NCI-H526 (cell line): ENCODE measurements at places on chromosomes 3 and 15.

DNA sequence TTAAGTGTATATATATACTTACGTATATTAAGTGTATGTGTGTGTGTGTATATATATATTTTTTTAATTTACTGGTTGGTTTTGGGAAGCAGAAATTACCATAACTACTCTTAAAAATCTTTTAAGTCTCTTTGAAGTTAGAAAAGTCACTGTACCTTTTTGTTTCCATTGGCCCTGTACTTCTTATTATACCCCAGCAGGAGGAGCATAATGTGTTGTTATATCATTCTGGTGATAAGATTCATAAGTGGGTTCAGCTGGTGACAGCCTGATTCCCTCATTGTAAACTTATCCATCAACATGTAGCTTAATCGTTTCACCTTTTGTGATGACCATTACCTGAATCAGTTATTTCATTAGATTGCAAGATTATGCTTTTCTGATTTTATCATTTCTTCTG is 30.8 kb downstream of the MLH1 start:
- no peak for DNase-seq

DNA sequence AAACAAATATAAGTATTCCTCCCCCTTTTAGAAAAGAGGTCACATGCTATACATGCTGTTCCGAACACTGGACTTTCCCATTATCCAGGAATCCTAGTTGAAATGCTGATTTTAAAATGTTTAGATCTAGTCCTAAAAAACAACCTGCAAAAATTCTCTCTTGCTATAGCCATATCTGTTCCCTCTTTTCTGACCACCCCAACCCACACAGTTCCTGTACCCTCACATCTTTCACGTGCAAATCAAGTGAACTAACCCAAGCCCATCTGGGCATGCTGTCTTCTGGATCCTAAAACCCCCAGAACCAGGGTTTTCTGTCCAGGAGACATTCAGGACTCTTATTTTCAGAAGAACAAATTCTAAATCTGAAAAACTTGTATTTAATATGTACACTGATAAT is 67.4 kb downstream of the RAD18 start:
- no peak for DNase-seq

DNA sequence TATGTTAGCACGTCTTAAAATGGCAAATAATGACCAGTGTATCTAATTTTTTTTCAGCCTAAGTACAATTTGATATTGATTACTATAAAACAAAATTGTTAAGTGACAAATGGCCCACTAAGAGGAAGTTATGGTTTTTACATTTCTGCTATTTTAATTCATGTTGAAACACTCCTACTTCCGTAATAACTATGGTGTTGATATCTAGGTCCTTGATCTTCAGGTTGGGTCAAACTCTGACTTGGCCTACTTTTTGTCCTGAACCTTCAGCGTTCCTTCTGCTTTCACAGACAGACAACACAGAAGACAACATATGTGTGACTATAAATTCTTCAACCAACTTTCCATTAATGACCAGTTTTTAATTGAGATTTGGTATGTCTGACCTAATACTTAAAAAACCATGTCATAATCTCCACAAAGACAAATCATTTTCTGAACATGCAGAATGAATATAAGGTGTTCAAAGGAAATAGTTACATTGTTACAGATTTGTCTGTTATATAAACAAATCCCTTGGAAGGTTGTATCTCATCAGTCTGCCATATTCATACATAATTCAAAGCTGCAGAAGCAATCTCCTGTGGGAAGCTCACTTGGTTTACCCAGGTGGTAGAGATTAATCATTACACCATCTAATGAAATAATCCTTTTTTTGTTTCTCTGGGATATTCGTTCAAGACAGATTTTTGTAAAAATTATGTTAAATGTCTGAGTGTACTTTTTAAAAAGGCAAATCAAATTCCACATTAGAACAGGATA is 92.1 kb upstream of the TSPAN3 start:
- DNase-seq = no peak

DNA sequence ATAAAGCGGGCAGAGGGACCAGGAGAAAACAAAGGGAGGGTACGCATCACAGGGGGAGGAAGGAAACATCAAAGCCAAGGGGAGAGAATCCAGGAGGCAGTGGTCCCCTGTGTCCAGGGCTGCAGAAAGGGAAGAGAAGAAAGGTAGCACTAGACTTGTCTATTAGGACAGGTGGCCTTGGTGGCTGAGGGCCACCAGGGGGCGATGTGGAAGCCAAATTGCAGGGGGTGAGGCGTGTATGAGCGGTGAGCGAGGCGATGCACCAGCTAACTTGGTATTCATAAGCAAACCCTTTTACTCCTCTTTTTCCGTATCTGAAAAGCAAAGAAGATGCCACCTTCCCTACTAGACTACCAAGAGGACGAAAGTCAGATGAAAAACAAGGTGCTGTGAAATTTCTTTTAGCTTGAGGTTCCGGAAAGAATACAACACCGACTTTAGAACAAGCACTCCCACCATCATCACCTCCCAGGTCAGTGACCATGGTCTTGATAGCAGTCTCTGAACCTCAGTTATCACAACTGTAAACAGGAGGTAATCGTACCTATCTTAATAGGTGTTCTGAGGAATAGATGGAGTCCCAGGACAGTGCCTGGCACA is 654.4 kb upstream of the ADAMTS9 start:
- peak; percentile 7 for DNase-seq

DNA sequence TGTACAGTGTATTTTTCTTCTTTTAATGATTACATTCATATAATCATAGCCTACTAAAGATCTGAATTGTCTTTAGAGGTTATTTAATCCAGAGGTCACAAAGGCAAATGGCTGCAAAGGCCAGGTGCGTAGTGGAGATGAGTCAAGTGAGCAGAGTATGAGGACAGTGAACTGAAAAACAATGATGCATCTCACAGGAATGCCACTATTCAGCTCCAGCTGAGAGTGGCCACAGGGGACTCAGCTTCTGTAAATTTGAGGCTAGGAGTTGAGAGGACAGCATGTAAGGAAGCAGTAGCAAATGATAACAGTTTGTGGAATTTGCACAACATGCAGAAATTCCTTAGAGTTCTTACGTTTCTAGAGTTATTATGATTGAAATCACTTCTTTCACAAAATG is 50.4 kb downstream of the COL6A5 start:
- DNase-seq = no peak

- no peak for DNase-seq
Measured at GRCh38 chr3:105511031-105511430, 144.3 kb downstream of the ALCAM start.

GRCh38 chr15:72173864-72174550 is 23.6 kb downstream of the GRAMD2A start:
- no peak for DNase-seq

GRCh38 chr3:78140866-78141265 is 1101.0 kb downstream of the ROBO2 start:
- no peak for DNase-seq

DNA sequence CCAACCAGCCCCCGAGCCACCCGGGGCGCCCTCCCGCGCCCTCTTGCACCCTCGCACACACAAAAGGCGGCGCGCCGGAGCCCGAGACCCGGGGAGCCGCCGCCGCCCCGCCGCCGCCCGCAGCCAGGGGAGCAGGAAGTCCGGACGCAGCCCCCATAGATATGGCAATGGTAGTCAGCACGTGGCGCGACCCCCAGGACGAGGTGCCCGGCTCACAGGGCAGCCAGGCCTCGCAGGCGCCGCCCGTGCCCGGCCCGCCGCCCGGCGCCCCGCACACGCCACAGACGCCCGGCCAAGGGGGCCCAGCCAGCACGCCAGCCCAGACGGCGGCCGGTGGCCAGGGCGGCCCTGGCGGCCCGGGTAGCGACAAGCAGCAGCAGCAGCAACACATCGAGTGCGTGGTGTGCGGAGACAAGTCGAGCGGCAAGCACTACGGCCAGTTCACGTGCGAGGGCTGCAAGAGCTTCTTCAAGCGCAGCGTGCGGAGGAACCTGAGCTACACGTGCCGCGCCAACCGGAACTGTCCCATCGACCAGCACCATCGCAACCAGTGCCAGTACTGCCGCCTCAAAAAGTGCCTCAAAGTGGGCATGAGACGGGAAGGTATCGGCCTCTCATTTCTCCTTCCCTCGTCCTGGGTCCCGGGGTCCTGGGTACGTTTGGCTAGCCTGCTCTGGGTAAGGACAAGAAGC is 1.6 kb downstream of the NR2F2 start:
- DNase-seq = peak; percentile 25

DNA sequence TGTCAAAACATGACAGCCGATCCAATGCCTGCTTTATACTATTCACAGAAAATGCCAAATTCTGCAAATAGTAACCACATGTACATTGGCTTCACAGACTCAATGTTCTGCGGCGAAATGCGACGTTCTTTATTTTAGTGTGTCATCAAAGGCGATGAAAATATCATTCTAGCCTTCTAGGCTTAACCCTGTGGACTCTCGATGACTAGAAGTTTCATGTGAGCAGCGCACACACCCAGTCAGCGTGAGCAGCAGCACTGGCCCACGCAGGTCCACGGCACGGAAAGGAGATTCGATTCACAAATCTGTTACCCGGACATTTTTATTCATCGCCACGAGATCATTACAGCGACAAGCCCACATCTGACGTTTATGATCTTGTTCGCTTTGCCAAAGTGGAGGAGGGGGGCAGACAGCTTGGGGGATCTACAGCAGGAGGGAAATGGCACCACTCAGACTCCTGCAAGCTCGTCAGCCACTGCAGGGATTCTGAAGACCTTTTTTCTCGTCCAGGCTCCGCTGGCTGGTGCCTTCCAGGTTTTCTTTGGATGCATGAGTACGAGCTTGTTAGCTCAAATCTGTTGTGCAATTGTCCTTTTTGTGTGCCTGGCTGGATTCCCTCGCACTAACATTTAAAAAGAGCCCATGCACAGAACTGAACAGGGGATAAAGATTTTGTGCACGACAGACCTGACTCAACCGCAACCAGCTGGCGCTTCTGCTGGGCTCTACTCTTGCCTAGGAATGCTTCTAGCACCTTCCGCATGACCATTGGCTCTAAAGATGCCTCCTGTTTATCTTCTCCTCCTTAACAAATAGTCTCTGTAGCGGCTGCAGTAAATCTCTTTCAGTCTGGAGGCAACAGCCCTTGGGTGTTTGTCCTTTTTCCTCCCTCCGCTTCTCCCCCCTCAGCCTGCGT is 938.4 kb downstream of the MCTP2 start:
- no peak for DNase-seq

- DNase-seq = no peak
Measured at GRCh38 chr3:65660000-65660598, 378.6 kb downstream of the MAGI1 start.
